ENCODE measurements at places on chromosomes 7 and 10.

DNA sequence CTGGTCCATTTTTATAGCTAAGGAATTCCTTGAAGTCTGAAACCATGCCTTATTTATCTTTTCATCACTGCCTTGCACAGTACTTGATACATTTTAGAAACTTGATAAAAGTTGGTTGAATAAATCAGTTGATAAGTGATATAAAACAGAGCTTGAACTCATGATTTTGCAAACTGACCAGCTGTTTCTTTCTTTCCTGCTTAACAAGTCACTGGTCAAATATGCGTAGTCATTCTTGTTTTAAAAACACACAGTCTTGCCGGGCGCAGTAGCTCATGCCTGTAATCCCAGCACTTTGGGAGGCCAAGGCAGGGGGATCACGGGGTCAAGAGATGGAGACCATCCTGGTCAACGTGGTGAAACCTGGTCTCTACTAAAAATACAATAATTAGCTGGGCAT is 6.3 kb downstream of the TPST1 start:
- no peak for DNase-seq

- DNase-seq, result no peak
Measured at GRCh38 chr7:45390731-45391130, 183.4 kb upstream of the ADCY1 start.

DNA sequence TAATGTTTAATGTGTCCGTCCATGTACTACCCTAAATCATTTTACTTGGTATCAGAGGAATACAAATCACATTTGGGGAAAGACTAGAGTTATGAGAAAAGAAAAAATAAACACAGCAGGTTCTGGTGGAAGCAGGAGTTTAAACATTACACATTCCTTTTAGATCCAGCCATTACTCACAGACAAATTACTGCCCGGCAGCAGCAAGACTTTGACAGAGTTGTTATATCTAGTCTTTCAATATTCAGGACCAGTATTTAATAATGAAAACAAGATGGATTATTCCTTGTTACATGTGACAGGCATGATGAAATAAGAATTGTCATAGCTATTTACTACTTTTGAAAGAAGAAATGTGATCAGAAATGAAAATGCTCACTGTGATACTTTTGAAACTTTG is 131.8 kb upstream of the GNAI1 start:
- DNase-seq, result no peak

GRCh38 chr10:72158176-72158575 is 57.6 kb upstream of the ANAPC16 start:
- DNase-seq, result no peak

DNA sequence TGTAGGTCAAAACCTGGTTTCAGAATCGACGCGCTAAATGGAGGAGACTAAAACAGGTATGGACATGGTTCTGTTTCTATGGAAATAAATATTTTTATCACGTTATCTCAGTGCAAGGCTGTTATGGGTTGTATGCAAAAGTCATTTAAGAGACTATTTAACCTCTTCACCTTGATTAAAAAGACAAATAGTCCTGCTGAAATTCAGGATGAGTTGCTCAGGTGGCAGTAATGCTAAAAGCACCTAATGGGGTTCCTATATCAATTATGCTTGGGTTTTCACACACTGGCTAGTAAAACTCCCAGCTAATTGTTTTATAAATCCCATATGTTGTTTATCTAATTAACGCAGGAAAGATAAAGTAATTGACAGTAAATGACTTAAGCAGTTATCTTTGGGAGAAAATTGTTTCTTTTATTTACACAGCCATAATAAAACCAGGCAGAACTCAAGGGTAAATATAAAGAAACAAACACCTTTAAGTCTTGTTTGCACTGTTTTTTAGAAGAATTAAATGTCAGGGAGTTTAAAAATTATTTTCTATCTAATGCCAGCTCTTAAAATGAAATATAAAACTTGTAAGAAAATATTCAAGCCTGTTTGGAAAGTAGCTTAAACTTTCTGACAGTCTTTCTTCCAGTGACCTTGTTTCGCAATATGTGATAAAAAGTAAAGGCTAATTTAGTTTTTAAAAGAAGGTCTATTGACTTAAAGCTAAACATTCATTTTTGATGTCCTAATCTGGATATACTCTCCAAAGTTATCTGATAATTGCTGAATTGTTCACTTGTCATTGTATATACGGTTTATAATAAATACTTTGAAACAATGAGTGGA is 3.2 kb downstream of the HHEX start:
- DNase-seq, result no peak

DNA sequence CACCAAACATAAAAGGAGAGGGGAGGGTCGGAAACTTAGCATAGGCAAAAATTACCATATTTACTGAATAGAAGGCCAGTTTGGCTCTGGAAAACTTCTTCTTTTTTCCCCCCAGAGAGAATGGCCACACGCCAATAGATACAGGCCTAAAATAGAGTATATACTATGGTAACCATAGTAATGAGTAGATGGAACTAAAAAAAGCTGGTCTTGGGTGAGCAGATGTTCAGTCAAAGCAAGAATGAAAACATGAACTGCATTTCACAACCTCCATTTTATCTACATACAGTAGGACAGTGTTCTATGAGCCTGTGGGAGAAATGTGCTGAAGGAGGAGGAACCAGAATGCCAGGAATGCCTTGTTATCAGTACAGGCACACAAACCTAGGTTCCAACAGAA is 141.7 kb upstream of the SEMA3A start:
- no peak for DNase-seq

- no peak for DNase-seq
Measured at GRCh38 chr7:122885583-122886356, 490 bp downstream of the CADPS2 start.

DNA sequence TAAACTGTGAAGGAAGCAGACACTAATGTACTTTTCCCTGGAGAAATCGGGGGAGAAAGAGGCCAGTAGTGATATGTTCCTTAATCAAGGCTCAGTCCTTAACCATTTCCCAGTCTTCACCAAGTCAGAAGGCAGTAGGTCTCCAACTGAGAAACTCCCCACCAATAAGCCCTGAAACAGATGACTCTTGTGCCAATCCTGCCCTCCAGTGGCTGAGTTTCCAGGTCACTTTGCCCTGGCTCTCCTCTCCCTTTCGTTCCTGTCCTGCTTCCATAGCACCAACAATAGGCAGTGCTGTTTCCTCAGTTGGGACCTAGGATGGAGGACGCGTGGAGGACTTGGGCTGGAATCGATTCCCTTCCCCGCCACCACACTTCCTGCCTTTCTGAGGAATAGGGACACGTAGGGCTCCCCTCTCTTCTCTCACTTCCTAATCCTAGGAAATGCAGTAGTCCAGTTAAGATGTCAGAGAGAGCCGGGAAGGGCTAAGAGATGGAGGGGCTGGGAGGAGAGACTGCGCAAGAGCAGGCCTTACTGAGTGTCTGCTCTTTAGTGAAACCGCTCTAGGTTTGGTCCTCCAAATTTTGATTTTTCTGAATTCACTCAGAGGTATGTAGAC is 23.4 kb downstream of the ATOH7 start:
- DNase-seq, result peak; percentile 73

DNA sequence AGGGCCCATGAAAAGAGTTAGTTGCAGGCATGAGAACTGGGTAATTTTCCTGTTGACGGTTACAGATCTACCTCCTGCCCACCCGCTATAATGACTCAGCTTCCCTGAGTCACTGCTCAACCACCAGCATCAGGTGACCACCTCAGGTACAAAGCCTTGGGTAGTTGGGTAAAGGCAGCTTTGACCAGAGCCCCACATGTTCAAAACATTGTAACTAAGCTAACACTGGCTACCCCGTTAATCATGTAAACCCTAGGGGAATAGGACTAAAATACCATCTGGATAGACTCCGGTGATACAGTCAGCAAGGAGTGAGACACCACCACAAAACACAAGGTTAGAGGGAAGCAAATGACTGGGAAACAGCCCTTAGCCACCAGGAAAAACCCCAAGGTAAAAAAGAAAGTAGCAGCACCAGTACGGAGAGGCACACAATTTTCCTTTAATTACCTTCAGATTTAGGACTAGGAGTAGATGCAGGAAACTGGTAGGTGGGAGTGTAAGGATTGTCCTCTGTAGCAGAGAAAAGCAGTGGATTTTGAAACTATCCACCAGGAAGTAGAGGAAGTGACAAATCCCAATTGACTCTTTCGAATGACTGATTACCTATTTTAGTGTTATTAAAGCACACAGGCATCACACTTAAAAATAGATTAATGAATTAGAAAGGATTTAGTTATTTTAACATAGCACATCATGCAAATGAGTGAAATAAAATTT is 103.5 kb upstream of the PDLIM1 start:
- DNase-seq, result peak; percentile 87

- DNase-seq, result no peak
Measured at GRCh38 chr7:25802473-25802872, 349.5 kb upstream of the NFE2L3 start.

GRCh38 chr7:80468931-80469714 is 42.7 kb downstream of the GNAT3 start:
- DNase-seq, result no peak

DNA sequence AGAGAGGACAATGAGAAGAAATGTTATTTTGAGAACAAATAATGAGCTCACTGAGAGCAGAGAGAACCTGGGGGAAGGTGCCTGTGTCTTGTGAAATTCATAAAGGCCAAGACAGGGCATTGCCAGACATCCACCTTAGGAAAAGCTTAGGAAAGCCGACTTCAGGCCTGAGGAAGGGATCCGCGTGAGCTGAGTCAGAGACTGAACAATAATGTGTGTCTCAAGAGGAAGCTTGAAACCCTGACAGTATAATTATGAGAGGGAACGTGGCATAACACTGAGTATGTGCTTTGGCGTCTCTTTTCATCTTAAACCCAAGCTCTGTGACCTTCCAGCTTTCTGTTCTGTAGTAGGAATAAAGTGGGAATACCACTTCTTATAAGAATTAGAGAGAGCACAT is 307.2 kb downstream of the ACTR3B start:
- no peak for DNase-seq

- DNase-seq, result no peak
Measured at GRCh38 chr10:81876253-81877077, 1.5 kb downstream of the NRG3 start.

- no peak for DNase-seq
Measured at GRCh38 chr10:69538461-69538860, 34.8 kb downstream of the NEUROG3 start.

GRCh38 chr7:71636329-71636728 is 504.4 kb downstream of the GALNT17 start:
- no peak for DNase-seq

DNA sequence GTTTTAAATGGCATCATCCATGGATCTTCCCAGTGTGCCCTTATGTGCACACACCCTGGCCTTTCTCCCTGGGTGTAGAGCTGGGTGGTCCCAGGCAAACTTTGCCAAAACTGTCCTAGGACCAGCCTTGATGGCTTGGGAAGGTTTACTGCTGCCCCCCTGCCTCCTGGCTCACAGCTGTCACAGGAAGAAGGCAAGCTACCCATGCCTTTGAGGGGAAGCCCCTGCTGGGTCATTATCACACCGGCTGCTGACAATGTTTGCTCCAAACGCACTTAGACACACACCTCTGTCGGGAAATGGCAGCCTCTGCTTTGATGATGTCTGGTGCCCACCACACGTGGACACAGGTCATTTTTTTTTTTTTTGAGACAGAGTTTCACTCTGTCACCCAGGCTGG is 25.2 kb upstream of the FIGNL1 start:
- DNase-seq, result no peak
